ENCODE measurements at places on chromosomes 16 and 17.
A peak's percentile ranks its signal among the peaks of the same experiment; 100 is the strongest.

- no peak for ATAC-seq
Measured at GRCh38 chr16:71540-72401, 660 bp downstream of the RHBDF1 start.

GRCh38 chr16:57305159-57305811 lies 20.8 kb upstream of the PLLP start:
- ATAC-seq, result no peak

DNA sequence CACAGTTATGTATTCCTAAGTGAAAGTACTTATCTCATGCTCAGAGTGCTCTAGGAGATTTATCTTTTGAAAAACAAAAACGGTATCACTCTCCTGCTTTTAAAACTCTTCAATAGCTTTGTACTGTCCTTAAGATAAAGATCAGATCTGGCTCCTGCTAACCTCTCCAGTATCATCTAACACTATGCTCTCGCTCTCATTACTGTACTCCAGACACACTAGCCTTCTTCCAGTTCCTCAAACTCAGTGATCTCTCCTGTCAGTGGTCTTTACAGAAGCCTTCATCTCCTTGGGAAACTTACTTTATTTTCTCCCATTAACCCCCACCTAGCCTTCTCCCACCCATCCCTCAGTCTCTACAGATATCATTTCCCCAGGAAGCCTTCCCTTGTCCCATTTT lies 10.1 kb downstream of the ULK2 start:
- ATAC-seq, result no peak

GRCh38 chr16:4093495-4094126 lies 22.6 kb downstream of the ADCY9 start:
- no peak for ATAC-seq

DNA sequence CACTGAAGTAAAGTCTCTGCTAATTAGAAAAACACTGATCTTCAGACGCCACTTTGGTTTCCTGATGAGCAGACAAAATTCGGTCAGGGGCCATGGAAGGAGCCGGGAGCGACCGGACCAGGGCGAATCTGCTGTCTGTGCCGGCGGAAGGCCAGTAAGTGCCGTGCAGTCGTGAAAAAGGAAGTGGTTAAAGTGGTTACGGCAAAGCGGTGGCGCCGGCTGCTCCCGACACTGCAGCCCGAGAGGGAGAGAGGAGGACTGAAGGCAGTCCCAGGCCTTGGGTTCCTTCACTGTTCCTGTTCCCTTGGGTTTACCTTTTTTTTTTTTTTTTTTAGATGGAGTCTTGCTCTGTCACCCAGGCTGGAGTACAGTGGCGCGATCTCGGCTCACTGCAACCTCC lies 17.3 kb upstream of the HEXD start:
- ATAC-seq, result peak; percentile 78

- no peak for ATAC-seq
Measured at GRCh38 chr16:65125322-65125721, 3.5 kb upstream of the CDH11 start.

DNA sequence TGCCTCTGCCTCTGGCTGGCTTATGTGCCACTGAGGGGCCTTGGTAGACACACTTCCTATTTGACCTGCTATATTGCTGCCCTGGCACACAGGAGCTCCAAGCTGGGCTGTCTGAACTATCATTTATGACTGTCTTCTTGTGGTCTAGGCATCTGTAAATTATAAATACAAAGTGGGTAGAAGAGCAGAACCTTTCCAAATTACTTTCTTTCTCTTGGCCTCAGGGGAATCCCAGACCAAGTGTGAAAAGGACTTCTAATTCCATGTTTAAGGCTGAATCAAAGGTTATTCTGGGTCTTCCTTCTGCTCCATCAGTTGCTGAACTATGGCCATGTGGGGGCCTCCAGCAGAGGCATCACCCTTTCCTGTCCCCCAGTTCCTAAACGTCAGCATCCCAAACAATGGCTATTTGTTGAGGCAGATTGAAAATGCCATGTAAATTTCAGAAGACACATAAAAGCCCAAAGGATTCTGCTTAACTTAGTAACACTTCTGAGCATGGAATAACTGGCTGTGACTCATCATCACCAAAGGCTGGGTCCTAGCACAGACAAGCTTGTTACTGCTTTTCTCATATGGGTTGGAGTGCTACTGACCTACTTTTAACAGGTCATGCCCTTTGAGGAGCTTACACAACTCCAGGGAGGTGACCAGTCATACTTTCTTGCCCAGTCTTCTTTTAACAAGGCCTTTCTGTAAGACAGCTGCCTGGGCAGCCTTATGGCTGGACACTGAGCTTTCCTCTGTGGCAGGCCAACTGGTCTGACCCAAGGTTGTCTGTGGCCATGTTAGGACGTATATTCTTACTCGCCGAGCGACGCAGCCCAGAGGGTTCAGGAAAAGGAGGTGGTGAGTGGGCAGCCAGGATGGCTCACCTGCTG lies 154.8 kb downstream of the VPS53 start:
- ATAC-seq, result no peak

GRCh38 chr17:50111673-50112655 lies 16.8 kb downstream of the PDK2 start:
- no peak for ATAC-seq

- no peak for ATAC-seq
Measured at GRCh38 chr17:42313773-42314566, 25.7 kb downstream of the STAT5A start.

GRCh38 chr16:15035163-15035729 lies 20.6 kb downstream of the NTAN1 start:
- no peak for ATAC-seq

DNA sequence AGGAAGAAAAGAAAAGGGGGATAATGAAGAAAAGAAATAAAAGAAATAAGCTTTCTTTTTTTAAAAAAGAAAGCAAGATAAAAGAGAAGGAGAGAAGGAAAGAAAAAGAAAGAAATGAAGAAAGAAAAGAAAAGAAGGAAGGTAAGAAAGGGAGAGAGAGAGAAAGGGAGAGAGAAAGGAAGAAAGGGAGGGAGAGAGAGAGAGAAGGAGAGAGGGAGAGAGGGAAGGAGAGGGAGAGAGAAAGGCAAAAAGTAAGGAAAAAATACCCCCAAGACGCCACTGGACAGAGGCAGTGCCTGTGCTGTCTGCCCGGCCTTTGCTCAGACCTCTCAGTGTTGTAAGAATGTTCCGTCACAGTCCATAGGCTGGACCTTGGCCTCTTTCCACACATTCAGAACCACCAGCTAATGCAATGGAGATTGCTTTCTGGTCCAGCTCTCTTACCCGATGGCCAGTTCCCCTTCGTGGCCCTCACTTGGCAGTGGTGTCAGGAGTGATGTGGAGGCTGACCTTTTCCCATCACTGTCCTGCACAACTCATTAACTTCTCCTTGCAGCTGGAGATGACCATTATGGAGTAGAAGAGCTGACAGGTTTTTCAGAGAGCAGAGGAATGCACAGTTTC lies 14.3 kb upstream of the HNF1B start:
- ATAC-seq, result no peak

DNA sequence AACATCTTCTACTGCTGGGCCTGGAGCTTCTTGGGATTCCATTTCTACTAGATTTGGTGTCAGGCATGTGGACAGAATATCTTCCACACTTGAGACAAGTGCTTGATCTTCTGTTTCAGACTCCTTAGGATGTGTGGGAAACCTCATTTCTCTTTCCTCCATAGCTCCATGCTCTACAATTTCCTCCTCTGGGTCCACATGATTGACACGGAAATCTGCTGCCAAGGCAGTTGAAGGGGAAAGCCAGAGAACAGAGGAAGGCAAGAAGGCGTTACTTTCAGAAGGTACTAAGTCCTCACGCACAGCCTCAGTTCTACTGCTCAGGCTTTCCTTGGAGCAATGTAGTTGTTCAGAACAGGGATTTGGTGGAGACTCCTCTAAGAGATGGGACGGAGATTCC lies 6.6 kb downstream of the SPAG5 start:
- no peak for ATAC-seq

DNA sequence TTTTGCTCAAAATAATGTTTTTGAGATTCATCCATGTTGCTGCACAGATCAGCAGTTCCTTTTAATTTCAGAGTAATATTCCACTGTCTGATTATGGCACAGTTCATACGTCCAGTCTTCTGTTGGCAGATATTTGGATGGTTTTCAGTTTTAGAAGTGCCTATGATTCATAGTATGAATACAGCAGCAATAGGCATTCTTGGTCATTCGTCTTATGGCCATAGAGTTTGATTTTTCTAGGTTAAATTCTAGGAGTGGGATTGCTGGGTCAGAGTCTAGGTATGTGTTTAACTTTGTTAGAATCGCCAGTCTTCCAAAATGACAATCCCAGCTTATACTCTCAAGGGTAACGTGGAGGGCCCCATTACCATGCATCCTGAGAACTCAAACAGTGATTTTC lies 11.5 kb upstream of the IL34 start:
- no peak for ATAC-seq

DNA sequence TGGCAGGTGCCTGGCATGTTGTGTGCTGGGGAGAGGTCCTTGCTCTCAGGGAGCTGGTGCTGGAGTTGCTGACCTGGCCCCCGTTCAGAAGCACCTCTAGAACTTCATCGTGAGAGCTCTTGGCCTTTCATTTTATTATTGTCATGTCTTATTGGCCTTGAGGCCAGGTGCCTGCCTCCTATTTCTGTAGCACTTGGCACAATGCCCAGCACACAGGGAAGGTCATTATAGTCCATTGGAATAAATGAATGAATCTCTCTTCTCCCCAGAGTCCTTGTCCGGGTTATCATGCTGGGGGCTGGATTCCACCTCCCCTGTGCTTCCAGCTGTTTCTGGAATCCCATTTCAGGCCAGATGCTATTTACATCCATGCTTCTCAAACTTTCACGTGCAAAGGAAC lies 169.2 kb downstream of the HAPSTR1 start:
- no peak for ATAC-seq

DNA sequence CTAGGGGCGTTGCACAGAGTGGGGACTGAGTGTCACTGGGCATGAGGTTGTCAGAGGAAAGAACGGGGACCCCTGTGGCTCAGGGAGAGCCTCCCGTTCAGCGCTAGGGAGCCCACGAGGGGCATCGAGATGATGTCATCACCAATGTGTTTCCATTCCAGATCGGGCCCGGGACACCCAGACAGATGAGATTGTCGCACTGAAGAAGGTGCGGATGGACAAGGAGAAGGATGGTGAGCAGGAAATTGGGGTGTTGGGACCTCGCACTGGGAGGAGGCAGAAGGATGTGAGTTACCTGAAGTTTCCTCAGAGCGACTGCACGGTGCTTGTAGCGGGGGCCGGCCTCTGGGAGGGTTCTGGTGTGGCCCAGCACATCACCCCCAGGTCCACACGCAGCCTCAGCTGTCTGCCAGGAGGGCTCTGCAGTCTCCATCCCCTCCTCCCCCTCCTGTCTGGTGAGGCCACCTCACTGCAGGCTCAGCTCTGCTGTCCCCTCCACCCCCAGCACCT lies 4.0 kb downstream of the CDK10 start:
- ATAC-seq, result no peak

GRCh38 chr17:61821655-61822054 lies 41.7 kb downstream of the BRIP1 start:
- no peak for ATAC-seq

DNA sequence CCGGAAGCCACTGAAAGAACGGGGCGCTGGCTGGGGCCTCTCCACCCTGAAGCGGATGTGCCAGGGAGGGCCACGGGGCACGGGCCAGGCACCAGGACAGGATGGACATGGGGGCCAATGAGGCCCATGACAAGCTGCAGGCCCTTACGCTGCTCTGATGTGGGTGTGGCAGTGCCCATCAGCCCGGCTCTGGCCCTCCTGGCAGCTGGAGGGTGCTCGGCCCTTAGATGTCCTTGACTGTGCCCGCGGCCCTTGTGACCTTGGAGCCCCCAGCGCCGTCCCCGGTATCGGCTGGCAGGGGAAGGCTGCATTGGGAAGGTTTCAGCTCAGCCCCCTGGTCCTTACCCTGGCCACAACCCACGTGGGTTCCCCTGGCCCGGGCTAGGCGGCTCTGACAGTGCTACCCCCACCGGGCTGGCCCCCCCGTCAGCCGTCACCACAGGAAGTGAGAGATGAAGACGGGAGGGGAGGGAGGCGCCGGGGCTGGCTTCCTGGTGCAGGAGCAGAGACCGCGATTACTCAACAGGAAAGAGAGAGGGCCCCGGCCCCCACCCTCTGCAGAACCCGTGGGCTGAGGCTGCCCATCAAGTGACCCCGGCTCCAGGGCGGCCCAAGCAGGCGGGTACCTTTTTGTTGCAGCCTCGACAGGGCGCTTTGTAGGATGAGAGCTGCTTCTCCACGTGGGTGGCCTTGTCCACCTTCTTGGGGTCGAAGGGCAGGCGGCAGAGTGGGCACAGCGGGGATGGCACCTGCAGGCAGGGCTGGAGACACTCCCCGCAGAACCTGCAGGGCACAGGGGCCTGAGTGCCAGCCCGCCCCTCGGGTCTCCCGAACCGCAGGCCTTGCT lies 5.3 kb downstream of the RNF166 start:
- peak; percentile 84 for ATAC-seq

- ATAC-seq, result no peak
Measured at GRCh38 chr17:80385046-80385445, 29.9 kb upstream of the ENDOV start.

DNA sequence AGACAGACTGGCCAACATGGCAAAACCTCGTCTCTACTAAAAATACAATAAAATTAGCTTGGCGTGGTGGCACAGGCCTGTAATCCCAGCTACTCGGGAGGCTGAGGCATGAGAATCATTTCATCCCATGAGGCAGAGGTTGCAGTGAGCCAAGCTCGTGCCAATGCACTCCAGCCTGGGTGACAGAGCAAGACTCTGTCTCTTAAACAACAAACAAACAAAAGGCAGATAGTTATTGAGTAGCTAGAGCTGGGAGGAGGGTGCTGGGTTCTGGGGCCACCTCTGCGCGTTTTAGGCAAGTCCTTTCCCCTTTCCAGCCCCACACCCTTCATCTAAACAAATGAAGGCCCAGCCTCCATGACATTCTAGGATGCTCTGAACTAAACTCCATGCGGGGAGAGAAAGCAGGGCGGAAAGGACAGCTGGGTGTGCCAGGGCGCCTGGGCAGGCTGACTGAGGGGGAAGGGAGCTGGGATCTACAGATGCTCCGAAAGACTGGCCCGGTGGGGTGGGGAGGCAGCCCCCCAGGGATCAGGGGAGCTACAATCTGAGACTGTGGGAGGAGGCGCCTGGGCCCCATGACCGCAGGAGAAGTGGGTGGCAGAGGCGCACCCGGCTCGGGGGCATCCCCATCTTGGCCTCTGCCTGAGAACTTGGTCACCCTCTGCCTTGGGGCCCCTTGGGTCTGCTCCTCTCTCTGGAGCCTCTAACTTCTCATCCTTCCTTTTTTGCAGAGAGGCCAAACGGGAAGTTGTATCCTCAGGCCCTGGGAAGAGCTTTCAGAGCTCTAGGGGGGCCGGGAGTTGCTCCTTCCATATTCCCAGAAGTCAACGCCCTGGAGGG lies 910 bp downstream of the ITGAL start:
- ATAC-seq, result peak; percentile 26

DNA sequence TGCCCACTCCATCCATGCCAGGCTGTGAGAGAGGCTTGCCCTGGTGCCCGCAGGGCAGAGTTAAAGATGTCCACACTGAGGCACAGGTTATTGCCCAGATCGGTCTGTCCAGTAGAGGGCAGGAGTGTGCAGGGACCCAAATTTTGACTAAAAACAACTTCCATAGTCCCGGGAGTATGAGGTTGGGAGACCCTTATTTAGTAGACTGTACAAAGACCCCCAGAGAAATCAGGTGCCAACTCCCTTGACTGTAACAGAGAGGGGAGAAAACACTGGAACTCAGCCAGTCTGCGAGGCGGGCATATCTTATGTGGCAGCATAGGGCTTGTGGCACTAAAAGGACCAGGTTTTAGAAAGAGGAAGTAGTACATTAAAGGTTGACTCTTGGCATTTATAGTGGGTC lies 43.4 kb downstream of the HNF1B start:
- no peak for ATAC-seq

All from activated CD4-positive, CD25-positive, alpha-beta regulatory T cell treated with anti-CD3 and anti-CD28 coated beads, Interleukin-2, amount 50 U/mL, for 24 hours (primary cell).